Stomach (tissue), 19 donors: ENCODE measurements at places on chromosomes 4 and X.

DNA sequence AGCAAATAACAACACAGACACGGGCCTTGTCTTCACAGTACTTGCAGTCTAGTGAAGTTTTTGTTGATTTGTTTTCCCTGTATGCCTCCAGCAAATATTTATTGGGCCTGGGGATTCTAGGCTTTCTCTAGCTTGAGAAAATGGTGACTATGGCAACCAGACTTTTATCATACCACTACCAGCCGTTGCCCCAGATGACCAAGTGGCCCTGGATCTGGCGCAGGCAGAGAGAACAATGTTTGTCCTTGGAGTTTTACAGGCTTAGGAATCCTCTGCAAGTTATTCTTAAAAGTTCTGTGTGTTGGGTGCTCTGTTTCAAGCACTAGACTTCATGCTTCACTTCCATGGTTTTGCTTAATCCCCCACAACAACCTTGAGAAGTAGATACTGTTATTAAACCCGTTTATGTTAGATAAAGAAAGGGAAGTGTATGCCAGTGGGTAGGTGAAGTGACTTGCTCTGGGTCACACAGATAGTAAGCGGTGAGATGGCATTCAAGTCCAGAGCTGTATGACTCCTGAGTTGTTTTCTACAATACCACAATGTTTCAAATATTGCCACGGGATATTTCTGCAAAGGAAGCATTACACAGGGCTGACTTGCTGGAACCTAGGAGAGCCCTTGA lies 94.6 kb downstream of the AKAP4 start:
- no peak for DNase-seq

- no peak for DNase-seq
Observed at GRCh38 chrX:129791961-129792570, 12.3 kb downstream of the SASH3 start.

GRCh38 chrX:110026099-110026844 lies 23.4 kb downstream of the TMEM164 start:
- DNase-seq = peak; percentile 38

DNA sequence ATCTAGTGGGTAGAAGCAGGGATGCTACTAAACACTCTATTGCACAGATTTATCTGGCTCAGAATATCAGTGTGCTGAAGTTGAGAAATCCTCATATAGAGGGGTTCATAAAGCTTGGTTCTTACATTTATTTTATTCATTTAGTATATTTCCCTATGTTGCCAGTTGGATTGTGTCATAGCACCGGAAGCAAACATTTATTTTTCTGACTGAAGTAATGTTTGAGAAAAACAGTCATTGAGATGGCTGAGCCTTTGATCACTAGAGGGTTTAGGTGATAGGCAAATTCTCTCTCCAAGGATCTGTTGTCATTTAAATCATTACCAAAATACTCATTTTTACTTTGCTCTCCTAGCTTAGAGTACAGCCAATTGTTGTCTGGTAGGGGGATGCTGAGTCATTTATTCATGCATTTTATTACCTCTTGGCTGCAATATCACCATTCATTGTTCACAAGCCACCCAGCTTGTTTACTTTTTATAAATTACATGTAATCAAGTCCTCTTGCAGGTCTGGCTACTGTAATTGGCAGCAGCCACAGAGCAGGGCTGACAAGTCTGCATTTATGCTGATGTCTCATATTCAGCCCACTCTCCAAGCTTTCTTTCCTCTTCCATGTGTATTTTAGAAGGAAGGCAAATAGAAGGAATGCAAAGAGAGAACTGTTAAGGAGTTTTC lies 15.2 kb downstream of the GAB1 start:
- no peak for DNase-seq

DNA sequence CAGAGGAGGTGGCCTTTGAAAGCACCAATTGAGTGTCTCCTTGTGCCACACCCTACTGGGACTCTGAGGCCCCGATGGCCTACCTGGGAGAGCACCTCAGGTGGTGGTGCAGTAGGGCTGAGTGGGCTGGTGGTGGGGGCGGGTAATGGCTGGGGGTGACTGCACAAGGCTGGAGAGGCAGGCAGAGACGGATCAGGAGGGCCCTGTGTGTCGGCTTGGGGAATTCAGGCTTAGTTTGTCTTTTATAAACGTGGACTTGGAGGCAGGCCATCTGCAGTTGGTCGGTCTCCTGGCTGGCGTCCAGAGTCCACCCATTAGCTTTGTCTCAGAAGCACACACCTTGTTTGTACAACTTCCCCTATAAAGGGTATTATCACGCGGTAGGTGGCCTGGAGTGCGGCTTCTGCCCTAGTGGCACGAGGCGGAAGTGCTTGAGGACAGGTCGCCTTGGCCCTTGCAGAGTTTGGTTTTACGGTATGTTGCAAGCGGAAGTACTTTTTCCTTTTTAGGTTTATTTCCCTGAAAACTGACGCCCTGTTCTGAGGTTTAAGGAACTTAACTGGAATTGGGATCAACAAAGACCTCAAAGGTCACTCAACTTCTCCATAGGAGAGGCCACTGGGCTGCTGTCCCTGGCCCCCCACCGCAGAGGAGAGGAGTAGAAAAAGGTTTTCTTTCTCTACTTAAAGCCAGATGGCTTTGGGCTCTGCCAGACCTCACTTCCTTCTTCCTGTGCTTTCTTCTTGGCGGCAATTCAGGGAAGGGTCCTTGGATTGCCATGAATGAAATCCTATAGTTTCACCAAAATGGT lies 8.0 kb downstream of the TBC1D14 start:
- DNase-seq = peak; percentile 96

GRCh38 chr4:88005076-88005475 lies 2.4 kb upstream of the PKD2 start:
- no peak for DNase-seq
